ENCODE measurements at places on chromosomes 12 and 14. TPM values are rescaled to one million over a fixed set of nuclear protein-coding genes. Genes with fewer than 3 reads are reported as not detected.

DNA sequence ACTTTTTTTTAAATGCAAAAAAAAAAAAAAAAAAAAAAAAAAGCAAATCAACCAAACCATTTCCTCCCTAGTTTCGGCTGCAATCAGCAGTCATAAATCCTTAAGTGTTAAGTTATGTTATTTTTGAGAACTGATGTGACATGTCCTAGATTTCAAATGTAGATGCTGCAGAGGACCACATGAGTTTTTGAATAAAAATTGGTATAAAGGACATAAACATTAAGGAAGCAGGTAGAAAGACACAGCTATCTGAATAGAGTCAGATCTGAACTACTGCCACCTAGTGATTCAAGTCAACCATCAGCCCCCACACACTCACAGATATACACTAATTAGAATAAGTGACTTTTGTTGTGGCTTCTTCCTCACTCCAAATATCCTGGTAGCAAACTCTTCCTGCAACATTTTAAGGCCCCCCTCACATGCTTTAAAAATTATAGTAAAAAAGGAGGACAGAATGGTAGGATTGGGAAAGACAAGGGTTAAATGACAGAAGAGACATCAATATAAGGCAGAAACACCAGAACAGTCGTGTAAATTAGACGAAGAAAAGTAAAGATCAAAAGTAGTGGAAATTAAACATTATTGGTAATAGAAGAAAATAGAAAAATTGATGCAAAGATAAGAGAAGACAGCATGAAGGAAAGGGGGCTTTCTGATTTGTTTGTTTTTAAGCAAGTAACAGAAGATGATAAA is 394.5 kb upstream of the ATP2B1 start:
- DNase-seq: no peak

DNA sequence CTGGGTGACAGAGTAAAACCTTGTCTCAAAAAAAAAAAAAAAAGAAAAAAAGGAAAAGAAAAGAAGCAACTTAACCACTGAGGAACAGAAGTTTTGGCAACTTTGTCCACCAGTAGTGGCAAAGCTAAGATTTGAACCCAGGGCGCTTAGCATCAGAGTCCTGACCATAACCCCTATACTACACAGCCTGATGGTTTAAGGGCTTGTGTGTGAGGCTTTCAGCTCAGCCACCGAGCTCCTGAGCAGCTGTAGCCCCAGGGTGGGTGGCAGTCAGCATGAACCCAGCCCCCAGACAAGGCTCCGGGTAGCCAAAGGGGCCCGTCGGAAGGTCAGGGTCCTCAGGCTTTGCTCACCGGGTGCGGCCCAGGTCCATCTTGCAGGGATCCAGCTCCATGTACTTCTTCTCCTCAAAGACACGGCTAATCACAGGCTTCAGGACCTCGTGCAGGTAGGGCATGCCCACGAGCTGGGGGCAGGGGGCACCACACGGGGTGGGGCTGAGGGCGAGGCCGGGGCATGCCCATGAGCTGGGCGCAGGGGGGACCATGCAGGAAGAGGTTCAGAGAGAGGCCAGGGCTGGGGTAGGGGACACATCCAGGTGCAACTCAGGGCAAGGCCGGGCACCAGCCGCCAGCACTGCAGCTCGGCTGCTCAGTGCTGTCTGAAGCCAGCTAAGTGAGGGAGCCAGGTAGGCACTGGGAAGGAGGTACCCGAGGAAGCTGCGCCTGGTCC is 20.9 kb downstream of the RASAL1 start:
- no peak for DNase-seq

- DNase-seq: no peak
Observed at GRCh38 chr14:30527196-30527595, 31.8 kb upstream of the G2E3 start.

DNA sequence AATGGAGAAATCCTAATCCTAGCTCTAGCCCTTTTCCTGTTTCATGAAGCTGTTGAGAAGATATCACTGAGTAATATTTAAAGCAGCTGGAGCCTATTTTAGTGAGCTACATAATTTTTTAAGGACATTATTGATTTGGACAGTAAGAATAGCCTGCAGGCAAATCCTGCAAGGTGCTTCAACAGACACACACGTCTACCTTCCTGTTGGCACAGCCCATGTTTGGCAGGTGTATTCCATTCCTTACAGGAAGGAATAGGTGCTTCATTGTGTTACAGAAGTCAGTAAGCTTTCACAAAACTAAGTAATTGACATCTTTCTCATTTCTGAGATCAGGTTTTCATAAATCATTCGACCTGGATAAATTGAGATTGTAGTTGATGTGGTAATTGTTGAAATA is 50.6 kb downstream of the FOXA1 start:
- no peak for DNase-seq

DNA sequence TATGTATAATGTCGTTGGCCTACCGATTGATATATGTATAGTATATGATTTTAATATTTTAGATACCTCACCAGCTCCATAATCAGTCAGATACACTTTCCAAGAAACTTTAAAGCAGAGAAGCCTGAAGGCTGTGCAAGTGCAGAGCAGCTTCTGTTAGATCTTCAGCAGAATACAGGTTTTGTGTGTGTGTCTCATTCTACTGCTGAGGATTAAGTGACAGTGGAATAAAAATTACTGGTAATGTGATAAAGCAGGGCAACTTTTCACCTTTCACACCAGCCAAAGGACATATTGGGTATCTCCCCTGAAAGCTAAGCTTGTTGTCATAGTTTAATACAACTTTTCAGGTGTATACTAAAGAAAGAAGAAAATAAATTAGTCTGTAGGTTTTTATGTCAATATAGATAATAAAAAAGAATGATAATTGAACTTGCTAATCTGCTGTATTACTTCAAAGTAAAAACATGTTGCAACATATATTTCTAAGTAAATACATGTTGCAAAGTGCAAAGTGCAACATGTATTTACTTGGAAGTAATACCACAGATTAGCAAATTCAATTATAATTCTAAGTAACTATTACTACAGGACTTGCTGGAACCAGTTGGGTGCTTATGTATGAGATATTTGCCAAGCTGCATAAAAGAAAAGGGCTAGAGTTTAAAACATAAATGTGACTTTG is 128.3 kb downstream of the SLC16A7 start:
- no peak for DNase-seq

- peak; percentile 75 for DNase-seq
Observed at GRCh38 chr12:24948757-24949722, at the start of gene BCAT1. Gene BCAT1, minus strand, starts transcription at chr12:24949101. Its CDS starts 169 bp downstream, at chr12:24948932.

DNA sequence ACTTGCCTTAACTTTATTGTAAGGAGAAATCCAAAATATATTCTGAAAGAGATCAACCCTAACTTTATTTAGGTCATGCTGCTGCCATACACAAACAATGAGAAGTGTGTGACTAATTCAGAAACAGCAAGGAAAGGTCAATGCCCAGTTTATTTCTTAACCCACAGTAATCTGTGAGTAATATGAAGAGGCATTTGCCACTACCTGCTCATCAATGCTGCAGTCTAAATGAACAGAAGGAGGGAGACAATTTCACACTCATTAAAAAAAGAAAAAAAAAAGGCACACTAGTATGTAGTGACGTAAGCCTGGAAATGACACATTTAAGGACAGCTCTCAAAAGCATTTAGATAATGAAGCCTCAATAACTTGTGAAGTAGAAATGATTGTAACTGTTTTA is 90.5 kb upstream of the FOXN3 start:
- DNase-seq: no peak

GRCh38 chr12:128810182-128811127 is 13.3 kb downstream of the SLC15A4 start:
- peak; percentile 55 for DNase-seq

- no peak for DNase-seq
Observed at GRCh38 chr14:71482671-71483070, 449.6 kb upstream of the RGS6 start.

Gene ACOT6
- not detected for total RNA-seq

Gene KRT82
- not detected for total RNA-seq

Gene CCDC198
- not detected for total RNA-seq

Gene OR6J1
- total RNA-seq: not detected

Gene SLCO1C1
- not detected for total RNA-seq

Gene GUCY2C
- not detected for total RNA-seq

Gene C12orf54
- total RNA-seq: not detected

Gene SYT10
- total RNA-seq: not detected
